Effector memory CD4-positive, alpha-beta T cell (primary cell): ENCODE measurements at places on chromosomes 2 and 18.

DNA sequence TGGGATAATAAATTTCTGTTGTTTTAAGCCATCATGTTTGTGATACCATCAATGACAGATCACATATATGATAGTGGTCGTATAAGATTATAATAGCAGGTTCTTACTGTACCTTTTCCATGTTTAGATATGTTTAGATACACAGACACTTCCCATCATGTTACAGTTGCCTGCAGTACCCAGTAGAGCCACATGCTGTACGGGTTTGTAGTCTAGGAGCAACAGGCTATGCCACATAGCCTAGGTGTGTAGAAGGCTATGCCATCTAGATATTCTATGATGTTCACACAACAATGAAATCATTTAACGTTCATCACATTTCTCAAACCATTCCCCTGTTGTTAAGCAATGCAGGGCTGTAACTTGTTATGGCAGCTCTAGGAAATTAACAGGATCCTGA, 132.9 kb upstream of the SH3BP4 start:
- no peak for DNase-seq

- no peak for DNase-seq
Observed at GRCh38 chr2:211898702-211899101, 639.9 kb downstream of the ERBB4 start.

DNA sequence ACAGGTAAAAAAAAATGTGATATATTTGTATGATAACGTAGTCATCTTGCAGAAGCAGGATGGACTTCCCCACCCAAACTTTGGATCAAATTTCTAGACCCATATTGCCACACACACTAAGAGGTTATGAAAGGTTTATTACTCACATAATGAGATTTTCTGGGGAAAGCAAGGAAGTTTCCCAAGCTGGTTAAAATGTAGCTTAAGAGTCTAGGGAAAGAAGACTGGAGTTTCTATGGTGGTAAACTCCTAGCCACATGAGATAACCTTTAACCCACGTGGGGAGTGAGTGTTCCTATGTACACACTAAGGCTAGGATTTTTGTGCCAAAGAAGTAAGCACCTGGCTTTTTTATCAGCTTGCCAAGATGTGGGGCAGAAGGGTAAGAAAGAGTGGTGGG, 335.7 kb upstream of the UBE2E3 start:
- DNase-seq = no peak

- no peak for DNase-seq
Observed at GRCh38 chr2:228016402-228016801, 145.0 kb downstream of the DAW1 start.

DNA sequence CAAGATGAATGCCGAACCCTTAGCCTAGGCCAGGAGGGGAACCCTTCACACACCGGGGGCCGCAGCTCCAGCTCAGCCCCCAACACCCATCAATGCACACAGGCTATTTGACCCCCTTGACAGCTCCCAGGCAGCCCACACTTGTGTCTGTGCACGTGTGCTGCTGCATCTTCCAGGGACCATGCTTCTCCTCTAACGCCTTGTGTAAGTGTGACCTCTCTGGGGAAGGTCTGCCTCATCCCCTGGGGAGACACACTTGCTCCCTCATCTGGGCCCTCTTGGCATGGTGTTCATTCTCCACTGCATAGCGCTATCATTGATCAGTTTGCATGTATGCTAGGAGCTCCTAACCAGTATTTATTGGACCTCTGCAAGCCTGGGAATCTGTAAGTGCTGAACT, 120.0 kb upstream of the FHL2 start:
- no peak for DNase-seq

DNA sequence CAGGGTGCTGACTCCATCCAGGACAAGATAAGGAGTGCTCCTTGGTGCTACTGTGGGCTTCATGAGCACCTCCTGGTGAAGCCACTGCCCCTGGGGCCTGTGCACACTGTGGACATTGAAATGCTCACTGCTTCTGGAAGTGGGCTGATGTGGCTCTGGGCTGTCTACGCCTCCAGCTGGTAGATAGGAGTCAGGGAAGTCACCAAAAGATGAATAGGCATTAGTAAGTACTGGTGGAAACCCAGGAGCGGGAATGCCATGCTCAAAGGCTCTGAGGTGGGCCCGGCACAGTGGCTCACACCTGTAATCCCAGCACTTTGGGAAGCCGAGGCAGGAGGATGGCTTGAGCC, 79.2 kb upstream of the MSH2 start:
- DNase-seq = no peak

- DNase-seq = peak; percentile 39
Observed at GRCh38 chr2:112938904-112939303, 27.9 kb downstream of the IL37 start.

- DNase-seq = no peak
Observed at GRCh38 chr2:236976266-236977062, 109.2 kb upstream of the COPS8 start.

DNA sequence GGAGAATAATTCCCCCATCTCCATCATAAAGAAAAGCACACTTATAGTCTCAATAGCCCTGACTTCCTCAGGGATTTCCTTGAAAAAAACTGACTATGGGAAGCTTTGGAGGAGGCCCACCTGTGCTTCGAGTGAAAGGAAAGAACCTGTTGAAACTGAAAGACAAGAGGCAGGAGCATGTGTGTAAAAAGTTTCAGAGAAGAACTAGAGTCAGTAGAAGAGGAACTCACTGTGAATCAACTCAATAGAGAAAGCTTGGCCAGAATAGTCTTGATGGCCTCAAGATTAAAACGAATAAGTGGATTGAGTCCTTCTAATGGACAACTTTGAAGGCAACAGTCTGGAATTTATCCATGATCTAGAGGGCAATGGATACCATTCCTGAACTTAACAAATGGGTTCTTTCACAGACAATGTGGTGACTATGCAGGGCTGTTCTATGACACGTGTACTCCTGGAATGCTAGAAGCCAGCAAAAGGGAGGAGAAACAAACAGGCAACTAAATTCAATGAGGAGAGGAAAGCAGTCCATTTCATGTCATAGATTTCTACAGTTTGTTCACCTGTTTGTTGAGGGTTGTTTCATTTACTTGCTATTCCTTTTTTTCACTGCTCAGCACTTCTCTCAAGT, 442.3 kb downstream of the GRB14 start:
- no peak for DNase-seq

GRCh38 chr2:142065156-142065555, 65.7 kb downstream of the LRP1B start:
- no peak for DNase-seq

DNA sequence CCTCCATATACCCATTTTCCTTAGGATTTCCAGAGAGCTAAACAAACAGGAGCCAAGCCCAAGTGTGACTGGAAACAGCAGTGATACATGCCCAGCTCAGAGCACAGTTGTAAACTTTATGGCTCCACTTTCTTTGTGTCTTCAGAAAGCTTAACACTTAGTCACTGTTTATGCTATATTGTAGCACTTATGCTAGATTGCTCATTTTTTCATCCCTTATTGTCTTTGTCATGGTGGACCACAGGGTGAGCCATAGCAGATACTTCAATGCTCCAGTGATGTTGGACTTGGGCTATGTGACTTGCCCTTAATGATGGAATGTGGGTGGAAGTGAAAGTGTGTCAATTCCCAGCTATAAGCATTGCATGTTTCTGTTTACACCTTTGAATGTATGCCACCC, 401.6 kb downstream of the METTL4 start:
- no peak for DNase-seq

DNA sequence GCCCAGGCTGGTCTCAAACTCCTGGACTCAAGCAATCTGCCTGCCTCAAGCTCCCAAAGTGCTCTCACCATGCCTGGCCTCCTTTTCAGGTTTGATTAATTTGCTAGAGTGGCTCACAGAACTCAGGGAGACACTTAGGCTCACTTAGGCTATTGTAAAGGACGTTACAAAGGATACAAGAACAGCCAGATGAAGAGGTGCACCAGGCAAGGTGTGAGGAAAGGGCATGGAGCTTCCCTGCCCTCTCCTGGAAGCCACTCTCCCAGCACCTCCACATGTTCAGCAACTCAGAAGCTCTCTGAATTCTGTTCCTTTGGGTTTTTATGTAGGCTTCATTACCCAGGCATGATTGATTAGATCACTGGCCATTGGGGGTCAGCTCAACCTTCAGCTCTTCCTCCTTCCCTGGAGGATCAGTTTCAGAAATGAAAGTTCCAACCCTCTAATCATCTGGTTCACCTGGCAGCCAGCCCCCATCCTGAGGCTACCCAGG, 78.7 kb upstream of the RGPD5 start:
- DNase-seq = no peak

DNA sequence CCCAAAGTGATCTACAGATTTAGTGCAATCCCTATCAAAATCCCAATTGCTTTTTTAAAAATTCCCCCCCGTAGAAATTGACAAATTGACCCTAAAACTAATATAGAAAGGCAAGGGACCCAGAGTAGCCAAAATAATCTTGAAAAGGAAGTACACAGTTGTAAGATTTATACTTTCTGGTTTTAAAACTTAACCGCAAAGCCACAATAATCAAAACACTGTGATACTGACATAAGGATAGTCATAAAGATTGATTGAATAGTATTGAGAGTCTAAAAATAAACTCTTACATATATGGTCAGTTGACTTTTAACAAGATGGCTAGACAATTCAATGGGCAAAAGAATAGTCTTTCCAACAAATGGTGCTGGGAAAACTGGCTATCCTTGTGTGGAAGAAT, 58.7 kb upstream of the GAREM2 start:
- DNase-seq = no peak

GRCh38 chr2:117771969-117772630, 42.4 kb upstream of the DDX18 start:
- DNase-seq = no peak

- no peak for DNase-seq
Observed at GRCh38 chr2:101253703-101254450, 1.2 kb downstream of the CNOT11 start.

- DNase-seq = no peak
Observed at GRCh38 chr2:108268001-108268400, 20.7 kb upstream of the SULT1C2 start.

GRCh38 chr2:31319406-31320175, 85.6 kb downstream of the EHD3 start:
- DNase-seq = no peak

GRCh38 chr18:70280007-70280925, 8.6 kb upstream of the SOCS6 start:
- DNase-seq = no peak

GRCh38 chr2:31522786-31523185, 58.0 kb downstream of the SRD5A2 start:
- DNase-seq = no peak

- no peak for DNase-seq
Observed at GRCh38 chr18:34591920-34592444, 118.1 kb upstream of the DTNA start.

- DNase-seq = no peak
Observed at GRCh38 chr2:198285216-198285615, 480.8 kb downstream of the PLCL1 start.

DNA sequence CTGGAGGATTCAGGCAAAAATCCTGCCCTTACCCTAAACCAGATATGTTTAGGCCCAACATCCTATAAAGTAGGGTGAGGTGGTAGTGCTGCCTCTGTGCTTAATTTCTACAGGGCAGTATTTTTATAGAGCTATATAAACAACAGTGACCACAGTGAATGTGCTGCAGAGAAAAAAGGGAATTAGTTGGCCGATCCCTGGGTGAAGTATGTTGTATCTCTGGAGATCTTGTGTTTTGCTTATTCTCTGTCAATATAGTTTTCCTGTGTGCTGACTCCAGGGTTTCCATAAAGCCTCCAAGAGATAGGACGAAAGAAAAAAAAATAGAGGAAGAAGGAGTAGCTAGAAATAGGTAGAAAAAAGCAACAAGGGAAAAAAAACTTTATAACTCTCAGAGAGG, 88.9 kb upstream of the THOC1 start:
- DNase-seq = no peak
